ENCODE measurements at places on chromosomes 2 and 18.

DNA sequence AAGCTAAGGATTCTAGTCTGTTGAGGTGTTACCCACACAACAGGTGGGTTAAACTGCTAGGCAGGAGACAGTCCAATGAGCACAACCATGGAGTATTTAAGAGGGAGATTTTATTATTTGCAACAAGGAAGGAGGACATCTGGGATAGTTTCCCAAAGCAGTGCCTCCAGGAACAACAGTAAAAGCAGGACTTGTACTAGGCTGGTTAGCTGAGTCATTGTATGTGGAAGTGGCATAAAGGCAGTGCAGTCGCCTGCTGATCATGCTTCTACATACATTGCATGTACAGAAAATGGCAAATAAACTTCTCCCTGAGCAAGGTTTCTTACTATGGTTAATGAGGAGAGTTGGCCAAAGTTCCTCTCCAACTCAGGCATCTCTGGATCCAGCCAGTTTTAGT, 46.1 kb upstream of the CYTIP start:
- no peak for DNase-seq

- no peak for DNase-seq
Measured at GRCh38 chr18:49725809-49726674, 87.3 kb downstream of the ACAA2 start.

DNA sequence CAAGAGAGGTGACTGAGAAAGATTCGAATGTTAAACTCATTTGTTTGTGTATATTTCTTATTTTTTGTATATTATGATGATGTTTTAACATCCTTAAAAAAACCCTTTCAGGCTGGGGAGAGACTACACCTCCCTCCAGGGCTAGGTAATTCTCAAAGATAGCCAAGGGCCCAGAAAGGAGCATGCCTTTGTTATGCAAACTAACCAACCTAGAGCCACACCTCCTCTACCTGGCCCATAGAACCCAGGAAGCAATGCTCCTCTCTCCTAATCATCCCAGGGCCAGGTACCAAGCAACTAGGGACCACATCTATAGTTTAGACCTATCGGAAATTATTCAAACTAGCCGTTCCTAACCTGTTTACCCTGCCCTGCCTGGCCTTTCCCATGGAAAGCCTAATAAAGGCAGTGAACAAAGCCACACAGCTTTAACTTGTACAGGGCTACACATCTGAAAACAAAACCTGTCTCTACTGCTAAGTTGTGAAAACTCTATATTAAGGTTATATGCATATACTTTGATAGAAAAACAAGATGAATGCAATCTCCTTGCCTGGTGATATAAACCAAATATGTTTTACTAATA, 79.7 kb downstream of the COLEC12 start:
- no peak for DNase-seq

DNA sequence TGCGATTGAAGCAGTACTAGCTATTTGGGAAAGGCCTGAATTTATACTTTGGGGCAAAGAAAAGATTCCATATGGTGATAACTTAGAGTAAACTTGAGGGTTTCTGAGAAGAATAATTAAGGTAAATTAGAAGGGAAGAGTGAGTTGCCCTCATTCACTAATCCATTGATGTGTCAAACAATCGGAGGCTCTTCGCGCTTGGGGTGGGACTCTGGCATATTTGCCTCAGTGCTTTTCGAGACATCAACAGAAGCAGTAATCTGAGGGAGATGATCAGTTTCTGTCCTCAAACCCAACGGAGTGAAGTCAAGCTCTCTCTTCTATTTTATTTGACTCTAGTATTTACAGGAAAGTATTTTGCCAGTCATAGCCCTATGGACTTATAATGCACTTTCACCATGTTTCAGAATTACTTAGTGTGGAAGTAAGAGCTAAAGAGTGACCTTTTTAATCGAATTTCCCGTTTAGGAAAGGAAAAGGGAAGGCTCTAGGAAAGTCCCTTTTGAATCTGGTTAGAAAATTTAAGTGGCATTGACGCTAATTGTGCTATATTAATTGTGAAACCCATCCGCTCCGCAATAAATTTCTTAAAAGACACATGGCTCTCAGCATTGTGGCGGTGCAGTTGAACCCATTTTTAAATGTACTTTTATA, 1.3 kb downstream of the RAB10 start:
- DNase-seq: no peak

DNA sequence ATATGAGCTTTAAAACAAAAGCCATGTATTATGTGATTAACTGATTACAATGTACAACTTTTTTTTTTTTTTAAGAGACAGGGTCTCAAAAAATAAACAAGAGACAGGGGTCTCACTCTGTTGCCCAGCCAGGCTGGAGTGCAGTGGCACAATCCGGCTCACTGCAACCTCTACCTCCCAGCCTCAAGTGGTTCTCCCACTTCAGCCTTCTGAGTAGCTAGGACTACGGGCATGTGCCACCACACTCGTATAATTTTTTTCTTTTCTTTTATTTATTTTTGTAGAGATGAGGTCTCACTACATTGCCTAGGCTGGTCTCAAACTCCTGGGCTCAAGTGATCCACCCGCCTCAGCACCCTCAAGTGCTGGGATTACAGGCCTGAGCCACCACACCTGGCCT, 103.1 kb downstream of the ATAD2B start:
- no peak for DNase-seq

DNA sequence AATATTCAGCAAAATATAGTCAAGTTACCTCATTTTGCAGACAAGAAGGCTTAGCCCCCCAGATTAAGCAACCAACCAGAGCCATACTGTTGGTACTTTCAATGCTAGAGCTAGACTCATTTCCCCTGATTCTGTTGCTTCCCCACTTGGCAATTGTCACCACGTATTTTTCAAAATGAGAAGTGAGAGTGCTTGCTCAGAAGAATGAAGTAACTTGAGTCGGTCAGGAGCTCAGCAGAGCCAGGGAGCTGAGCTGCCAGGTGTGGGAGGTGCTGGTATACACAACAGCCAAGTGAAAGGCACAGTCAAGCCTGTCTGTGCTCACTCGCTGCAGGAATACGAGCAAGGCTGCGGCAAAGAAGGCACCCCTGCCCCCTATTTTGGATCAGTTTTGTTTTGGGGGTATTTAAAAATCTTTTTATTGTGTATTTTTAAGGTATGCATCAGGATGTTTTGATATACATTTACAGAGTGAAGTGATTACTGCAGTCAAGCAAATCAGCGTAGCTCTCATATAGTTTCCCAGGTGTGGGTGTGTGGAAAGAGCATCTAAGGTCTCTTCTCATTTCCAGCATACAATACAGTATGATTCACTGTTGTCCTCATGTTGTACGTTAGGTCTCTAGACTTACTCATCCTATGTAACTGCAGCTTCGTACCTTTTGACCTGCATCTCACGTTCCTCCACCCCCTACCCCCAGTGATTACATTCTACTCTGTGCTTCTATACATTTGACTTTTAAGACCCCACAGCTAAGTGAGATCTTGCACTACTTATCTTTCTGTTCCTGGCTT, 62.4 kb downstream of the MRPS9 start:
- DNase-seq: no peak
